ENCODE measurements at places on chromosomes 6 and 20. TPM values are rescaled to one million over a fixed set of nuclear protein-coding genes. Genes with fewer than 3 reads are reported as not detected.

DNA sequence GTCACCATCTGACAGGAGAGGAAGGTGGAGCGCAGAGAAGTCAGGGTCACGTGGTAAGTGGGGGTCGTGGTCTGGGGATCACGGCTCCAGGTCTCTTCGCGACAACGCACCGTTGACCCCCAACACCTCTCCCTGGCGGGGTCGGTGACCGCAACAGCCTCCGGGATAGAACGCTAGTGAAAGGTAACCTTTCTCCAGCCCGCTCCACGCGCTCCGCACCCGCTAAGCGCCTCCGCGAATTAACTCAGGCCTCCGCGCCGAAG lies 600 bp upstream of the SYNJ2 start:
- H3K4me3 ChIP-seq, result peak overlapping the region; percentile 94
- peak overlapping the region; percentile 68 for H3K27ac ChIP-seq
- H3K4me1 ChIP-seq, result no peaks in the 10 kb centered on the region
- no peaks in the 10 kb centered on the region for H3K27me3 ChIP-seq

DNA sequence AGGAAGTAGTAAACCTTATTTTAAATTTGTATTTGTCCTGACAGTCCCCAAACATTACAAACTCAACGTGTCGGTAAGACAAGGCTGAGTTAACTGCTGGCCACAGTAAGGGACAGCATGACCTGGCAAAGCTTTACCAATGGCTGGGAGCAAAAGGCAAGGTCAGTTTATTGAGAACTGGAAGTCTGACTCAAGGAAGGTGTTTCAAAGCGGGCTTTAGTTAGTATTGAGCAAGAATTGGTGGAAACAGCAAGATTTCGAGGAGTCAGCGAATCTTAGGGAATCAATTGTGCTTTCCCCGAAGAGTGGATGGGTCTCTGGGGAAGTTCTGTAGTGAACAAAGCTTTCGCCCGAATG lies 885 bp upstream of the GZF1 start:
- H3K4me1 ChIP-seq, result peaks cover 6% of the 10 kb centered on the region
- no peak for DNase-seq
- H3K27me3 ChIP-seq, result no peaks in the 10 kb centered on the region
- H3K36me3 ChIP-seq, result peaks cover 7% of the 10 kb centered on the region
- H3K27ac ChIP-seq, result peak overlapping the region; percentile 99
- peak overlapping the region; percentile 76 for H3K4me3 ChIP-seq

DNA sequence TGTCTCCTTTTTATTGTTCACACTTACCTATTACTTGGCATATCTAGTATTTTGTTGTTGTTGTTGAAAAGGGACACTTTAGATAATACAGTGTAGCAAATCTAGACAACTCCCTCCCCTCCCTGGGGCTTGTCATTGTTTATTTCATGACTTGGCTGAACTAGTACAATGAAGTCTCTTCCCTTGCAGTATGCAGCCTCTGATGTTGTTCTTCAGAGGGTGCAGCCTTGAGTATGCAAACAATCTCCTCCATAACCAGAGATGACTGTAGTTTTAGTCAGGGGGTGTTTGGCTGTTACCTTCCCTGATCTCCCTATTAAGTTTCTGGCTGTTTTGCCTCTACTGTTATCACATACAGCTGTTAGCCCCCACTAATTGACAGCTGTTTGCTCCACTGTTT lies 315.4 kb upstream of the RUNX2 start:
- H3K27me3 ChIP-seq, result no peaks in the 10 kb centered on the region
- H3K27ac ChIP-seq, result no peak overlapping the region
- no peaks in the 10 kb centered on the region for H3K36me3 ChIP-seq

DNA sequence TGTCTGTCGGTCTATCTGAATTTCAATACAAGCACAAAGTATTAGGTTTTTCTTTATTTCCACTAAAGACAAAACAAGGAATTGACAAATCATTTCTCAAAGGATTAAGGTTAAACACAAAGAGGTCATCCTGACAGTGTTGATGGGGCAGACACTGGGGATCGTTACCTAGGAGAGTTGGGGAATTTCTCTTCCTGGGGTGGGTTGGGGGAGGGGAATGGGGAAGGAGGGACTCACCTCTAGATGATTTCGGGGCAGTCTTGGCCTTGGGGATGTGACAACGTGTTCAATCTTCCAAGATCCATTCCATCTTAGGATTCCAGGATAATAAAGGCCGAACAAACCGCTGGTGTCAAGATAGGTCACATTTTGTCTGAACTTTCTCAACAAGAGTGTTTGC lies 35.4 kb upstream of the FOXA2 start:
- no peaks in the 10 kb centered on the region for H3K4me1 ChIP-seq
- H3K4me3 ChIP-seq, result no peak overlapping the region
- no peaks in the 10 kb centered on the region for H3K27me3 ChIP-seq
- no peaks in the 10 kb centered on the region for H3K36me3 ChIP-seq
- no peak for DNase-seq

DNA sequence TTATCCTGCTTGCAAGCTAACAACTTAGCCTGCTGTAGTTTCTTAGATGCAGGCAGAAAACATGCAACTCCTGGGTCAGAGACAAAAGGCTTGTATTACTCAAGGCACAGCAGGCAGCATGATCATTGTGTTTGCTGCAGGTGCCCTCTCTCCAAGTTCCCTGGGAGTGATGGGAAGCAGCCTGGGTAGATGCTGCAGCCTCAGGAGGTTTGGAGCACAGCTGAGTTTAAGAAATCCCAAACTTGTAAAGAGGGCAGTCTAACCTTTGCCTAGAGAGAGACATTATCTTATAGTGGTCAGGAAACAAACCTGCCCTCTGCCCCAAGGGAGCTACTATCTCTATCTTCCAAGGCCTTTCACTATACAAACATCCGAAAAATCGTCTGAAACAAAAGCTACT lies 61.1 kb downstream of the PFDN4 start:
- no peak for DNase-seq
- no peak overlapping the region for H3K4me3 ChIP-seq
- no peaks in the 10 kb centered on the region for H3K27me3 ChIP-seq
- no peak overlapping the region for H3K27ac ChIP-seq
- H3K4me1 ChIP-seq, result no peaks in the 10 kb centered on the region

Gene OPRL1
- not detected for total RNA-seq

DNA sequence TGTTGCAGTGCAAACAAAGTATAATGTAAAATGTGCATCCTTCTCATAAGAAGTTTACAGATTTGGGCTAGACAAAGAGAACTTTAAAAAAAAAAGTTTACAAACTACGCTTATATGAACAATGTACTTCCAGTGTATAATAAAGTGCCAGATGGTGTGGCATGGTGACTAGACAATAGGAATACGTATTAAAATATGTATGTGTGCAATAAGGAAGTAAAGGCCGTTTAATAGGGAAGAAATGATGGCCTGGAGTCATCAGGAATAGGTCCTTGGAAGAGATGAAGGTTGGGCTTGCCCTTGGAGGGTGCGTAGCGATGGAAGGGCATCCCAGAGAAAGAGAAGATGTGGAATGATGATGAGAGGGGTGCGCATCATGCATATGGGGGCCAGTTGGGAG lies 108.2 kb downstream of the SOBP start:
- H3K27ac ChIP-seq, result no peak overlapping the region
- no peaks in the 10 kb centered on the region for H3K4me1 ChIP-seq
- DNase-seq, result no peak
- H3K4me3 ChIP-seq, result no peak overlapping the region
- no peaks in the 10 kb centered on the region for H3K36me3 ChIP-seq
- H3K27me3 ChIP-seq, result no peaks in the 10 kb centered on the region

GRCh38 chr20:1848373-1848772 lies 46.8 kb upstream of the SIRPA start:
- H3K27ac ChIP-seq, result no peak overlapping the region
- no peaks in the 10 kb centered on the region for H3K4me1 ChIP-seq
- H3K27me3 ChIP-seq, result no peaks in the 10 kb centered on the region
- H3K36me3 ChIP-seq, result no peaks in the 10 kb centered on the region

DNA sequence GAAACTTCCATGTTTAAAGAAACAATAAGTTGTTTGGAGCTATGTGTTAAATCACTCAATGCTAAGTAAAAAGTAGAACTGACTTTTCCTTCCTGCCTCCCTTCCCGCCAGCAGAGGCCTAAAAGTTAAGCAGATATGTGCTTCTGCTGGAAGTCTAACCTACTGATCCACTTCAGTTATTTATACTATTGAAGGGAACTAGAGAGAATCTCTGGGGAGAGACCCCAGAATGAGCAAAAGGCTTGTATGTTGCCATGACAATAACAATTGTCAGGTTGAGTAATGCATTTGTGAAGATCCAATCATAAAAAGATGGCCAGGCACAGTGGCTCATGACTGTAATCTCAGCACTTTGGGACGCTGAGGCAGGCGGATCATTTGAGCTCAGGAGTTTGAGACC lies 24.7 kb downstream of the MGME1 start:
- H3K27ac ChIP-seq, result no peak overlapping the region
- H3K4me3 ChIP-seq, result no peak overlapping the region
- H3K4me1 ChIP-seq, result no peaks in the 10 kb centered on the region
- no peaks in the 10 kb centered on the region for H3K27me3 ChIP-seq
- no peak for DNase-seq

GRCh38 chr6:111357705-111358104 lies 125.3 kb downstream of the REV3L start:
- peaks cover 12% of the 10 kb centered on the region for H3K4me1 ChIP-seq
- H3K27me3 ChIP-seq, result no peaks in the 10 kb centered on the region
- no peak overlapping the region for H3K27ac ChIP-seq

GRCh38 chr6:169789146-169789943 lies 37.9 kb downstream of the ERMARD start:
- H3K4me3 ChIP-seq, result peak overlapping the region; percentile 48
- H3K27me3 ChIP-seq, result no peaks in the 10 kb centered on the region
- H3K27ac ChIP-seq, result no peak overlapping the region
- H3K4me1 ChIP-seq, result peaks cover 14% of the 10 kb centered on the region

Gene ATXN1
- total RNA-seq, result 26.8 TPM

DNA sequence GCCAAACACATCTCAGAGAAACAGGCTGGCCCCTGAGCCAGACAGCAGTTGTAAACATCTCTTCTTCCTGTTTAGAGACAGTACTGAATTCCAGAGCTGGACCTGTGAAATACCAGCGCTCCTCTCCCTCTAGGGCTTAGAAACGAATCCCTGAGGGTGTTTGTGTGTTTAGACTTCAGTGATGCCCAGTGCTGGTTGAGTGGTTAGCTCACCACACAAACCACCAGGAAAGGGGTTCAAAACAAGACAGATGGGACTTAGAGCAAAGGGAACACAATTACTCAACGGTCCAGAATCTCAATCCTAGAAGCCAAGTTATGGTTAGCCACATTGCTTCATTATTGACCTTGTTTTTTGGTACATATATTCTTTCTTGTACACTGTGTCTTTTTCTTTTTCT lies 108.7 kb upstream of the TMEM170B start:
- DNase-seq, result no peak
- H3K36me3 ChIP-seq, result no peaks in the 10 kb centered on the region
- H3K27me3 ChIP-seq, result no peaks in the 10 kb centered on the region
- peaks cover 4% of the 10 kb centered on the region for H3K4me1 ChIP-seq
- H3K27ac ChIP-seq, result no peak overlapping the region

DNA sequence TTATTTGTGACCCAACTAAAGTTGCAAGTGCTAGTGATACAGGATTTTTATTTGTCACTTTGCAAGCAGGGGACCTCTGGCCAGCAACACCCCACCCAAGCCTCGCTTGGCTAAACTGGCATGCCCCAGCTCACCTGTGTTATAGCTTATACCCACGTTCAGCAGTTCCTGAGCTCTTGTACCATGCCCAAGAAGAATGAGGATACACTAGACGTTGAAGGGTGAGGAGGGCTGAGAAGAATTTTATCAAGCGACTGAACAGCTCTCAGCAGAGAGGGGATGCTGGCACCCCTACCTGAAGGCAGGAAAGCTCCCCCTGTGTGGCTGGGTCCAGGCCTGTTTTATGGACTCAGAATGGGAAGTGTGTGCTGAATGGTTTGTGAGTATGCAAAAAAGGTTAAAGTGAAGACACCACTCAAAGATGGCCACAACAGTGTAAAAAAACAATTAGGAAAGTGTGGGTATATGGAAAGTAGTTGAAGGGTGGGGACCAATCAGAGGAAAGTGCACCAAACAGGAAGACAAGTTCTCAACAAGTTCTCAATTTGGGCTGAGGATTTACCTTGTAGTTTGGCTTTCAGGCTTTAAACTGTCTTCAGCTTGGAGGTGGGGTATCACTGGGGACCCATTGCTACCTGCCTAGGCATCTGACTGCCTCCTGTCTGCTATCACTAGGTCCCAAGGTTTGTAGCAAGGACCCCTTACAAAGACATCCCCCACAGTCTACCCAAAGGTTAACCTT lies 15.0 kb downstream of the BTN2A1 start:
- H3K27ac ChIP-seq, result peak overlapping the region; percentile 86
- H3K4me1 ChIP-seq, result no peaks in the 10 kb centered on the region
- no peaks in the 10 kb centered on the region for H3K36me3 ChIP-seq
- H3K4me3 ChIP-seq, result no peak overlapping the region
- no peak for DNase-seq

GRCh38 chr6:82385102-82385501 lies 21.5 kb downstream of the TPBG start:
- H3K36me3 ChIP-seq, result no peaks in the 10 kb centered on the region
- no peaks in the 10 kb centered on the region for H3K4me1 ChIP-seq
- no peak for DNase-seq
- no peaks in the 10 kb centered on the region for H3K27me3 ChIP-seq
- no peak overlapping the region for H3K27ac ChIP-seq

Gene C4A
- 2,818 TPM for total RNA-seq

DNA sequence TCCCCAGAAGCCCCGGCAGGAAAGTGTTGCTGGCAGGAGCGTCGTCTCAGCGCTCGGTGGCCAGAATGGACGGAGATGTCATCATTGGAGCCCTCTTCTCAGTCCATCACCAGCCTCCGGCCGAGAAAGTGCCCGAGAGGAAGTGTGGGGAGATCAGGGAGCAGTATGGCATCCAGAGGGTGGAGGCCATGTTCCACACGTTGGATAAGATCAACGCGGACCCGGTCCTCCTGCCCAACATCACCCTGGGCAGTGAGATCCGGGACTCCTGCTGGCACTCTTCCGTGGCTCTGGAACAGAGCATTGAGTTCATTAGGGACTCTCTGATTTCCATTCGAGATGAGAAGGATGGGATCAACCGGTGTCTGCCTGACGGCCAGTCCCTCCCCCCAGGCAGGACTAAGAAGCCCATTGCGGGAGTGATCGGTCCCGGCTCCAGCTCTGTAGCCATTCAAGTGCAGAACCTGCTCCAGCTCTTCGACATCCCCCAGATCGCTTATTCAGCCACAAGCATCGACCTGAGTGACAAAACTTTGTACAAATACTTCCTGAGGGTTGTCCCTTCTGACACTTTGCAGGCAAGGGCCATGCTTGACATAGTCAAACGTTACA lies 817 bp downstream of the GRM1 start:
- no peaks in the 10 kb centered on the region for H3K36me3 ChIP-seq
- H3K27ac ChIP-seq, result no peak overlapping the region
- DNase-seq, result no peak
- H3K4me1 ChIP-seq, result no peaks in the 10 kb centered on the region
- peaks cover 17% of the 10 kb centered on the region for H3K27me3 ChIP-seq

- DNase-seq, result peak; percentile 63
- H3K27me3 ChIP-seq, result no peaks in the 10 kb centered on the region
- no peaks in the 10 kb centered on the region for H3K4me1 ChIP-seq
- H3K36me3 ChIP-seq, result peaks cover 10% of the 10 kb centered on the region
- no peak within 1 kb of the TSS for H3K27ac ChIP-seq
Observed at GRCh38 chr6:138795809-138796603, at the start of gene ECT2L. Gene ECT2L, plus strand, starts transcription at chr6:138796087. Its CDS starts 17,188 bp downstream, at chr6:138813275.

GRCh38 chr6:1745814-1746213 lies 136.1 kb downstream of the FOXC1 start:
- no peak overlapping the region for H3K4me3 ChIP-seq
- H3K36me3 ChIP-seq, result no peaks in the 10 kb centered on the region
- no peaks in the 10 kb centered on the region for H3K27me3 ChIP-seq
- H3K27ac ChIP-seq, result no peak overlapping the region
- DNase-seq, result no peak

- no peak overlapping the region for H3K27ac ChIP-seq
- no peaks in the 10 kb centered on the region for H3K4me1 ChIP-seq
- no peak overlapping the region for H3K4me3 ChIP-seq
- no peaks in the 10 kb centered on the region for H3K27me3 ChIP-seq
- H3K36me3 ChIP-seq, result no peaks in the 10 kb centered on the region
- no peak for DNase-seq
Observed at GRCh38 chr6:14386668-14387067, 269.1 kb downstream of the CD83 start.

Gene ULBP2
- 0.43 TPM for total RNA-seq

Gene HAO1
- 194 TPM for total RNA-seq

Measured in right lobe of liver (tissue), 6 donors.